ENCODE measurements at places on chromosomes 7 and 10. TPM values are rescaled to one million over a fixed set of nuclear protein-coding genes. Genes with fewer than 3 reads are reported as not detected.

The CNPY1 gene
- not detected for polyA plus RNA-seq

The ACTL6B gene
- not detected for polyA plus RNA-seq

The ENO4 gene
- polyA plus RNA-seq, result not detected

The IQUB gene
- polyA plus RNA-seq, result not detected

The CACNB2 gene
- polyA plus RNA-seq, result 0.30 TPM

The EEPD1 gene
- 12.3 TPM for polyA plus RNA-seq

The ELMO1 gene
- 101 TPM for polyA plus RNA-seq

The NEUROD6 gene
- not detected for polyA plus RNA-seq

The TMEM225B gene
- 0.44 TPM for polyA plus RNA-seq

The GPR37 gene
- polyA plus RNA-seq, result not detected

The SLC18A3 gene
- not detected for polyA plus RNA-seq

The ADCK2 gene
- 32.2 TPM for polyA plus RNA-seq

The TAS2R41 gene
- not detected for polyA plus RNA-seq

The MKI67 gene
- 0.20 TPM for polyA plus RNA-seq

The RAMP3 gene
- not detected for polyA plus RNA-seq

The CCDC186 gene
- 20.8 TPM for polyA plus RNA-seq

The GJD4 gene
- not detected for polyA plus RNA-seq

The PPP3CB gene
- polyA plus RNA-seq, result 6.3 TPM

The NIPSNAP2 gene
- 38.0 TPM for polyA plus RNA-seq

The SPDYE2B gene
- not detected for polyA plus RNA-seq

The PAX2 gene
- not detected for polyA plus RNA-seq

The C10orf62 gene
- not detected for polyA plus RNA-seq

The ARL5B gene
- 0.84 TPM for polyA plus RNA-seq

The MAGI2 gene
- polyA plus RNA-seq, result not detected

The NCF1 gene
- polyA plus RNA-seq, result 9.0 TPM

The HOXA10 gene
- polyA plus RNA-seq, result not detected

The PRF1 gene
- 19.3 TPM for polyA plus RNA-seq

The AKR1C4 gene
- polyA plus RNA-seq, result not detected

The WAPL gene
- polyA plus RNA-seq, result 46.1 TPM

The CRTAC1 gene
- not detected for polyA plus RNA-seq

The LIPF gene
- not detected for polyA plus RNA-seq

The PRKAR2B gene
- 0.54 TPM for polyA plus RNA-seq

The GRID2IP gene
- polyA plus RNA-seq, result not detected

The LRRC4 gene
- not detected for polyA plus RNA-seq

The PRPS1L1 gene
- polyA plus RNA-seq, result not detected

The KIN gene
- polyA plus RNA-seq, result 4.0 TPM

The FBXL13 gene
- polyA plus RNA-seq, result not detected

The MMD2 gene
- not detected for polyA plus RNA-seq

The SLC13A1 gene
- polyA plus RNA-seq, result not detected

The TDRD1 gene
- 0.41 TPM for polyA plus RNA-seq

The PDK4 gene
- polyA plus RNA-seq, result not detected

The TFPI2 gene
- polyA plus RNA-seq, result not detected

The CHCHD1 gene
- polyA plus RNA-seq, result 40.5 TPM
